8988T (cell line): ENCODE measurements at places on chromosomes 2 and 18.

DNA sequence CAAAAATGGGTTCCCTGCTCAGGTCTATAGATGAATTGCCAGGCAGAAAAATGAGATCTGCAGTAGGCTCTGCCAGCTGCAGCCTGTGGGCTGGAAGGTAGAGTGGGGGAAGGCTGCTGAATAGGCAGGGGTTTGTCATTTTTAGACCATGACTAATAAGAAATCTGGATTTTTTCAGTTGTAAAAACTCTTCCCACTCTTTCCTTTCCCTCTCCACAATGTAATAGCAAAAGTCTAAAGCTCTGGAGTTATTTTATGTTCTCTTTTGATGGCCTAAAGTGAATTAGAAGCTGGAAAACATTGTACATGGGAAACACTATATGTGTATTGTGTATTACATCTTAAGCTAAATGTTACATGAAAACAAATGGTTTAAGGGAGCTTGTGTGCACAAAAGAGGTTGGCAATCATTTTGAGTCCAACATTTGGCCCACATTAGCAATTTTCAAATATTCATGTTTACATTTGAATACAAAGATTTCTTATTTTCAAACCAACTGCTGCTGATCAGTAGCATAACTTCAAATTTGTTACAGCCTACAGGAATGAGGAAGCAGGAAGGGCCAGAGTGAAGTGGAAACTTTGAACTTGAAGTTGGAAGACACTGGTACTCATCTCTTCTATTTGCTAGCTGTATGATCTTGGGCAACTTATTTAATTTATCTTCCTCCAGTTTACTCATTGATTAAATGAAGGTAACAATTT is 407.1 kb downstream of the SLC4A3 start:
- no peak for DNase-seq

DNA sequence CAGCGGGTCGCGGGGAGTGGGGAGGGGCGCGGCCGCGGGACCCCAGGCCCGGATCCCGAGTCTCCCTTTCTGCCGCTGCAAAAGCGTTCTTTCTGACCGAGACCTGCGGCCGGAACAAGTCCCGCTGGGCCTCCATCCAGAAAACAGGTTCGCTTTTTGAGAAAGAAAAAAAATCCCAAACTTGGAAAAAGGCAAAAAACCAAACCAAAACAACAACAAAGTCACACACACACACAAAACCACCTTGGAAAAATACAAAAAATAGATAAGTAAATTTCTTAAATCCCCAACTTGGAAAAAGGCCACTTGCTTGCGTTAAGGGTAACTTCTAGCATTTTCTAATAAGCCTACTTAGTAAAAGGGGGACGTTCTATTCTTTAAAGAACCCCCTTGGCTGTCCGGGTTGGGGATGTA is 250 bp upstream of the CHST10 start:
- no peak for DNase-seq

DNA sequence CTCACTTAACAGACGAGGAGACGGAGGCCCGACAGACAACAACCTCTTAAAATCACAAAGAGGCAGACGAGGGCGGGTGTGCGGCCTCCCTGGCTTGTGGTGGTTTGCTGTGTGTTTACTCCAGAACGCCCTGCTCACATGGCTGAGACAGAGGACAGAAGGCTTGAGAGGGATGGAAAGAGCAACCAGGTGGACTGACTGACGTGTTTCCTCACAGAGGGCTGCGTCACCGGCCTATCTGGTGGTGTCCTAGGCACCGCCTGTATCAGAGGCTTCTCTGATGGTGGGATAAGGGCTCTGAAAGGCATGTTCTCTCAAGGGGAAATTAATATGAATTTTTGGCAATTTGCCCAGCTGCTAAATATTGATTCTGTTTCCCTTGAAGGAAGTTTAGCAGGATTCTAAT is 47.0 kb upstream of the RALBP1 start:
- no peak for DNase-seq

- peak; percentile 29 for DNase-seq
Measured at GRCh38 chr2:74690571-74690970, 36.5 kb downstream of the SEMA4F start.
